ENCODE measurements at places on chromosomes 16 and 17.

DNA sequence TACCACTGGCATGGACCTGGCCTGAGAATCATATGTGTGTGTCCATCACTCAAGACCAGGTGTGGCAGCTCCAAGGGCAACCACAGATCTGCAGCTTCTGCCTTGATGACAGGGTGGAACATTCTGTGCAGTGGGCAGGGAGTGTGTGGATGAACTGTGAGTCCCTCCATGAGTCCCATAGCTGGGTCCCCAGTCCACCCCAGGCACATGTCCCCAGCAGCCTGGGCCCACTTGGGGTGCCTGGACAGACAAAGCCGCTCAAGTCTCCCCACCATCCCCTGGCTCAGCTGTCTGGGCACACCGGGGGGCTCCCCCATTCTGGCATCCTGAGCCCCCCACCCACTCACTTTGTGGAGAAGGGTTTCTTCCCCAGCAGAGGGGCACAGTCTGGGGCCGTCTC is 4.6 kb upstream of the KRT16 start:
- DNase-seq, result no peak

DNA sequence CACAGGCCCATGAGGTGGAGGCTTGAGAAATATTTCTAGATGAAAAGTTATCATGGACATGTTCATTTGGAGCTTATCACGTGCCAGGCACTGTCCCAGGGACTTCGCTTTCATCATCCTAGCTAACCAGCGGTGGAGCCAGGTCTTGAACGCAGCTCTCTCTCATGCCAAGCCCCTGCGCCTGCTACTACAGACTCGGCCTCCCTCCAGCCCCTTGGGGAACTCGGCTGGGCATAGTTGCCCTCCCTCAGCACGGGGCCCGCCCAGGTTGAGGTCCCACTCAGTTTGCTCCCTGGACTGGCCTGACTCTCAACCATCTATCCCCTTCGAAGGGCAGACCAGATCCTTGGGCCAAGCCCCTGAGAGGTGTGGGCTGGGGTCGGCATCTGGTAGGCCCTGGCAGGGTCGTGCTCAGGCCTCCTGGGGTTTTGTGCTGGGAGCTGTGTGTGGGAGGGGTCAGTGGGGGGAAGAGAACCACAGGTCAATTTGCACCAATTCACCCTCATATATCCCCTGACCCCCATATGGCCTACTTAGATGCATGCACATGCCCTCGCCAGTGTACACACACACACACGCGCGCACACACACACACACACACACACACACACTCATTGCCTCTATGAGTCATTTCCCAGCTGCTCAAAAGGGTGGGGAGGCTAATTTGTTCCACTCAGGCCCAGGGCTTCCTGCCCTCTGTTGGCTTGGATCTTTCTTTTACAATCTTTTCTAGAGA is 12.1 kb upstream of the SCN4A start:
- DNase-seq, result peak; percentile 94

- no peak for DNase-seq
Observed at GRCh38 chr16:28280881-28281836, 11.2 kb upstream of the SBK1 start.

GRCh38 chr16:46996952-46997458 is 23.5 kb upstream of the DNAJA2 start:
- DNase-seq, result no peak

- DNase-seq, result no peak
Observed at GRCh38 chr16:67661101-67661761, 471 bp downstream of the PARD6A start.

GRCh38 chr16:64251742-64252141 is 870.1 kb downstream of the CDH11 start:
- DNase-seq, result peak; percentile 26

DNA sequence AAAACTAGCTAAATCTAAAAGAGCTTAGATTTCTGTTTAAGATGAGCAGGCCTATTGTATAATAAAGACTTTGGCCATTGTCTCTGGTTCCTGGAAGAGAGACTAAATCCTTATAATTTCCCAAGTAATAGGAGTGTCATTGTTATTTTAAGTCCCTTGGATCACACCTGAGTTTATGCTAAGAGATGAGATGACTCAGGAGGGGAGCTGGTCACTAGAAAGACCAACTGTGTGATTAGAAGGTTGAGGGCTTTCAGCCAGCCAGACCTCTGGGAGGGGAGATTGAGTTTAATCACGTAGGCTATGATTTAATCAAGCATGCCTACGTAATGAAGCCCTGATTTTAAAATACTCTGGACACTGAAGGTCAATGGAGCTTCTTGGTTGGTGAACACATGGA is 156.9 kb upstream of the C17orf78 start:
- peak; percentile 20 for DNase-seq

- no peak for DNase-seq
Observed at GRCh38 chr17:75565066-75565465, 22.5 kb upstream of the MYO15B start.

- DNase-seq, result peak; percentile 97
Observed at GRCh38 chr16:15607700-15608396, 35.1 kb downstream of the MARF1 start.

DNA sequence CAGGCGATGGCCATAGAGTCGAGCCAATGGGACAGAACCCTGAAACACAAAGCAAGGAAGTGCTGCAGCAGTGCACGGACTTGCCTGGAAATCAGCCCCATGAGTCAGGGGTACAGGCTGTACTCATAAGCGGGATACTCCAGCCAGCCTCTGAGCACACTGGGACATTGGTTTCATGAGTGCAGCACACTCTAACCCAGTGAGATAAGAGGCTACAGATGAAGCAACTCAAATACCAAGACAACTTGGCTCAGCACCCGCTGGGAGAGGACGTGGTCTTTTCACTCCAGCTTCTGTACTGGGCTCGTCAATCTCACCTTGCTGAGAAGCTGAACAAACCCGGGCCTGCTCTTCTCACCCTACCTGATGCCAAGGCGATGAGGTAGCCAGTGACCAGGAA is 98.2 kb downstream of the AXIN2 start:
- peak; percentile 90 for DNase-seq

DNA sequence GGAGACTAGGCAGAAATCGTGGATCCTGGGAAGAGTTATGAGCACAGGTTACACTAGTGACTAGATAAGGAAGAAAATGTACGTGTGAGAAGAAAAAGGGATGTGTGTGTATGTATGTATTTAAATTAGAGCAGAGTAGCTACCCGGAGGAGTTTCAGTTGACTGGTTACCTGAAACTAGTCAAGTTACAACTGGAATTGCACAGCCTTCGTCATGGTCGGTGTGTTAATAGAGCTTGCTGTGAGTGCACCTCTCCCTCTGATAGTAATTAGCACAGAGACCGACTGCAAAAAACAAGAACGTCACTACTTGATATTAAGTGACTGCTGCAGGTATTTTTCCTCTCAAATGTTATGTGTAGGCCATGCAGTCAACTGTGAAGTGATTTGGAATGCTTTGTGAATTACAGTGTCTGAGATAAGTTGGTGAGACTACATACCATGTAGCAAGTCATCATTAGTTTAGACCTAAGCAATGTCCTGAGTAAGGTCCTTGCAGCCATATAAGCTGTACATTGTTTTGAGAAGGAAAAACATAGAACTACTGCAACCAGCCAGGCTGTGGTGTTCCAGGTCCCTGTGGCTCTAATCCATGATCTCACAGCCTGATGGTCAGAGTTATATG is 95.7 kb downstream of the WNT3 start:
- no peak for DNase-seq

GRCh38 chr16:89596061-89596689 is 17.3 kb upstream of the DPEP1 start:
- DNase-seq, result no peak

- no peak for DNase-seq
Observed at GRCh38 chr17:41064301-41064700, 1.4 kb downstream of the KRTAP2-4 start.

GRCh38 chr17:77271411-77271810 is 130.6 kb downstream of the SEC14L1 start:
- DNase-seq, result no peak

- no peak for DNase-seq
Observed at GRCh38 chr16:55811811-55812210, 21.1 kb downstream of the CES1 start.

GRCh38 chr17:37446027-37446426 is 39.3 kb downstream of the TADA2A start:
- DNase-seq, result no peak

All from gastrocnemius medialis (tissue), 4 donors.